GM23338 (cell line): ENCODE measurements at places on chromosomes 4 and X. TPM values are rescaled to one million over a fixed set of nuclear protein-coding genes. Genes with fewer than 3 reads are reported as not detected.

The MID1IP1 gene
- 155 and 161 TPM in 2 replicates for total RNA-seq

The TMEM31 gene
- total RNA-seq = not detected in 2 replicates

The CXXC4 gene
- total RNA-seq = 3.0 and 3.9 TPM in 2 replicates

The CXCL13 gene
- not detected in 2 replicates for total RNA-seq

The CYTL1 gene
- total RNA-seq = 8.3 and 12.6 TPM in 2 replicates

The CT45A10 gene
- total RNA-seq = not detected in 2 replicates

The JAKMIP1 gene
- 5.1 and 5.9 TPM in 2 replicates for total RNA-seq

DNA sequence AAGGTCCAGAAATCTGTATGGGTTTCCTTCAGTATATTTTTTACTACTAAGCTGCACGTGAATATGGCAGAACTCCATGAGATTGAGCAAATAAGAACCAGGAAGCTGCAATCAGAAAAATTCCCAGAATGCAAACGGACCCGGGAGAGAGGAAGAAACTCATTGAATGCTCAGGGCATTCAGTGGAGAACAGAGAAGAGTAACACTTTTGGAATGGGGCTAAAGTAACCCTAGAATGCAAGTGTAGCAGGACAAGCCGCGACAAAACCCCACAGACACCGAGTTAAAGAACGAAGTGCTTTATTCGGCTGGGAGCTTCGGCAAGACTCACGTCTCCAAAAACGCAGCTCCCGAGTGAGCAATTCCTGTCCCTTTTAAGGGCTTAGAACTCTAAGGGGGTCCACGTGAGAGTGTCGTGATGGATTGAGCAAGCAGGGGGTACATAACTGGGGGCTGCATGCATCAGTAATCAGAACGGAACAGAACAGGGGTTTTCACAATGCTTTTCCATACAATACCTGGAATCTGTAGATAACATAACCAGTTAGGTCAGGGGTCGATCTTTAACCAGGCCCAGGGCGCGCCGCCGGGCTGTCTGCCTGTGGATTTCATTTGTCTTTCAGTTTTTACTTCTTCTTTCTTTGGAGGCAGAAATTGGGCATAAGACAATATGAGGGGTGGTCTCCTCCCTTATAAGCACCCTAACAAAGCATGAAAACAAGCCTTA is 56.4 kb downstream of the RAB28 start:
- H3K27me3 ChIP-seq = no peaks in the 10 kb centered on the region
- no peaks in the 10 kb centered on the region for H3K36me3 ChIP-seq
- H3K4me1 ChIP-seq = peaks cover 25% of the 10 kb centered on the region
- H3K27ac ChIP-seq = no peak overlapping the region; the same call in 1 of the 2 replicates

DNA sequence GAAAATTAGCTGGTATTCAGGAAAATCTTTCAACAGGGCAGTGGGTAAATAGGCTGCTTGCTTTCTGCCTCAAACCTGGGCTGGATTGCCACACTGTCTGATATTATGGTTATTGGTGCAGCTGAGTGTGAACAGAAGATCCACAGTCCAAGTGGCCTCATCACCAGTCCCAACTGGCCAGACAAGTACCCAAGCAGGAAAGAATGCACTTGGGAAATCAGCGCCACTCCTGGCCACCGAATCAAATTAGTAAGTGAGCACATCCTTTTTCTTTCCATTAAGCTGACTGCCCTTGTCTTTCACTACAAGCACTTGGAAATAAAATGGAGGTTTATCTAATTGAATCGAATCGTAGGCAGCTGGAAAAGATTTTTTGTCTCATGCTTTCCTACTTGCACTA is 204.7 kb downstream of the TLL1 start:
- no peaks in the 10 kb centered on the region for H3K27me3 ChIP-seq
- H3K4me3 ChIP-seq = no peak overlapping the region

DNA sequence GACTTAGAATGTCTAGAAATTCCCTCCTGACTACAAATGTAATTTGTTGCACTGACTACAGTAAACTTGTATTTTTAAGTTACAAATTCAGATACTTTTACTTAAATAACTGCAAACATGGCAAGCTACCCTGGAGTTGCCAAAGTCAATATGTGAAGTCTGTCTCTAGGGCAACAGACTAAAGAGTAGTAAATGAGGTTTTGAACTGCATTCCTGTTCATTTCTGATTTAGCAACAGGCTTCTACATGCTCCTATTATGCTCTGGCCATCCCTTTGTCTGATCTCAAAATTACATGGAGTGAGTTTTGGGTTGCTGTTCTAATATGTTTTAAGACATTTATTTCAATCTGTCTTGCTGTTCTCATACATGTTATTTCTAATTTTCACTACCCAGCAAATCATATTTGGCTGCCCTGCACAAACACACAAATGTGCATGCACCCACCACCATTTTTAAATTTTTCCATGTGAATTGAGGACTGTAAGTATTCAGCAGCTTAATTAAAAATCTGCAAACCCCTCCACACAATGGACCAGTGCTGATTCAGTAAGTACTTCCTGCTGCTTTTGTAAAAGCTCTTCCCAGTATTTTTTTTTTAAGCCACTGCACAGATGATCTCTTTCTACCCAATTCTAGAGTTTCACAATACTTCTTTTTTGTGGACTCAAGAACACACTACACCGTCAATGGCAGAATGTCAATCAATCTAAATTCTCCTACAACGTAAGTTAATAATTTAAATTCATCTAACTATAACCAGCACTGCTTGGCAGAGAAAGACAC is 26.7 kb downstream of the SH3RF1 start:
- H3K36me3 ChIP-seq = no peaks in the 10 kb centered on the region
- H3K27ac ChIP-seq = peak overlapping the region; percentile 64
- DNase-seq = peak; percentile 33
- peaks cover 24% of the 10 kb centered on the region for H3K4me1 ChIP-seq
- peak overlapping the region; percentile 8; the same call in 1 of the 2 replicates for H3K4me3 ChIP-seq

DNA sequence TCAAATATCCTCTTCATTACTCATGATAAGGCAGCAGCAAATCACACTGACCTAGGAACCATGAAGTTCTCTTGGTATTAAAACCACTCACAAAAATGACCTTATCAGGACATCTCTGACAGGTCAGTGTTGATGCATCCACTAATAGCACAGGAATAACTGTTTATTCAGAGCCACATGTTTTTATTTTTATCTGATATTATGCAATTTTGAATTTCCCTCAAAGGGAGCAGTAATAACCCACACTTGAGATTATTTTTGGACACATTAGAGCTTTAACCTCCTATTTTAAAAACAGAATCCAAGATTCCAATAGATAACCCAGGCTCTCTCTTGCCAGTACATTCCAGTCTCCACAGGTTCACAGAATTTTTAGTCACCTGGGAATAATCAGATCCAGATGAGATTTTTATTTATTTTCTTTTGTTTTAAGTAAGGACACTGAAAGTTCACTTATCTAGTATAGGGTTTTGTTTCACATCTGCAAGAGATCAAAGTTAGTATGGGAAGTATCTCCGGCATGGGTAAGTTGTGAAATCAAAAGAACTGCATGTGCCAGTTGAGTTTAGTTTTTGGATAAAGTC is 36.3 kb upstream of the MYOZ2 start:
- H3K4me3 ChIP-seq = no peak overlapping the region
- no peak overlapping the region for H3K27ac ChIP-seq
- no peaks in the 10 kb centered on the region for H3K27me3 ChIP-seq
- no peaks in the 10 kb centered on the region for H3K4me1 ChIP-seq
- no peak for DNase-seq

- no peak overlapping the region for H3K4me3 ChIP-seq
- no peaks in the 10 kb centered on the region for H3K4me1 ChIP-seq
- no peak for DNase-seq
Measured at GRCh38 chrX:150605603-150606002, 37.2 kb downstream of the MTM1 start.

GRCh38 chr4:2977211-2978088 is 14.1 kb downstream of the GRK4 start:
- no peaks in the 10 kb centered on the region for H3K36me3 ChIP-seq
- H3K4me1 ChIP-seq = no peaks in the 10 kb centered on the region
- H3K4me3 ChIP-seq = no peak overlapping the region
- H3K27me3 ChIP-seq = no peaks in the 10 kb centered on the region

- no peak for DNase-seq
- H3K27ac ChIP-seq = no peak overlapping the region
- H3K4me3 ChIP-seq = no peak overlapping the region
Measured at GRCh38 chr4:115834441-115834840, 721.0 kb upstream of the NDST4 start.

DNA sequence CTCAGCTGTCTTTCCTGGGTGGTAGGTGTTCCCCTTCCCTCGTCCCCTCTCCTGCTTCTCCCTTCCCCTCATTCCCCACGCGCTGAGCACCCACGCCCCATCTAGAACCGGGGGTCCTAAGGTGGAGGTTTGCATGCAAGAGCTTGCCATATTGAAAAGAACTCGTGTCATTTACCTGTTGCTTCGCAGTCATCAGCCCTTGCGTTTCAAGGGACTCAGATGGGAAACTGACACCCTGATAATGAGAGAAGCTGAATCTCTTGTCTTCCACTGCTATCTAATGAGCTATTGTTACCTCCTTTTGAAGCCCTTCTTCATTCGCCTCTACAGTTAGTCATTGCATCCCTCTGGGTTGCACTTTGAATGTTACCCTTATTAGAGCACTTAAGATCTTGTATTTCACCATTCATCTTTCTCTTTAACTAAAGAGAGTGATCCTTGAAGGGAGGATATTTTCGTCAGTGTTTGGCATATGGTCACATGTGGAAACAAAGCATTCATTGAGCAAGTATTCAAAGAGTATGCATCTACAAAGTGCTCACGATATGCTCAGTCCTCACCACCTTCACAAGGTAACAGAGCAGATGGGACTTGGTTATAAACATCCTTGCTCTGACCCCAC is 25.7 kb downstream of the ARL9 start:
- DNase-seq = peak; percentile 23
- no peak overlapping the region for H3K27ac ChIP-seq
- 0 out of 2 replicates have a peak, but pooled peaks cover 5% of the 10 kb centered on the region for H3K4me1 ChIP-seq
- peaks cover 55% of the 10 kb centered on the region for H3K27me3 ChIP-seq
- no peaks in the 10 kb centered on the region for H3K36me3 ChIP-seq
- peak overlapping the region; percentile 85 for H3K4me3 ChIP-seq

DNA sequence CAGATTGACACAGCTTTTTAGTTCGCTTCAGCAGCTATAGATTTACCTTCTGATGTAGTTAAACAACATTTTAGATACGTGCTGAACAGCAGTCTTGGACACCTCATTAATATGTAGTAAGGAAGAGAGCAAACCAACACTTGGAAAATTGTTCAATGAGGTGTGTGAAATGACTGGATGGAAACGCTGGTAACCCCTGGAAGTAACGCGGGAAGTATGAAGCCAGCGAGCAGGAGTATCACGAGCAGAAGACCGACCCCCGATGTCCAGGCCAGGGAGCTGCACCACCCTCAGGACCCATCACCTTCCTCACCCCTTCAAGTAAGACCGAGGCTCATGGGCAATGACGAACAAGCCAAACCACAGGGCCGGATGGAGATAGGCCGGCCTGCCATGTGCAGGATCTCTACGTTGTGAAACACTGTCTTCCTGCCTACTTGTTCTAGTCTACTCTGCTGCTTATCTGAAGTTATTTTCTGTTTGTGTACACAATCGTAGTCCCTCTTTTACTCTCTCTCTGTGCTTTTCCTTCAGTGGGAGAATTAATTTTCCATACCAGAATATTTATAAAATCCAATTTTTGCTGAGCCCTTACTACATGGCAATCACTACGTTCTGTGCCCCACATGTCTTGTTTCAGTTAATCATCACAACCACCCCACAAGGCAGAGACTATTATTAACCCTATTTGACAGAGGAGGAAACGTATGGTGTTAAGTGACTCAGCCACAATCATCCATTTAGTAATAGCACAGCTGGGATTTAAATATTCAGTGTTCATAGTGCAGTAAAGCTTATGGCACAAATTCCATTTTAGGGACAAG is 221.7 kb downstream of the APBB2 start:
- H3K36me3 ChIP-seq = no peaks in the 10 kb centered on the region
- H3K4me3 ChIP-seq = no peak overlapping the region
- H3K4me1 ChIP-seq = peaks cover 7% of the 10 kb centered on the region
- no peak overlapping the region for H3K27ac ChIP-seq
- H3K27me3 ChIP-seq = no peaks in the 10 kb centered on the region
